ENCODE measurements at places on chromosomes 2 and 18.
A peak's percentile ranks its signal among the peaks of the same experiment; 100 is the strongest.

- DNase-seq, result no peak
Observed at GRCh38 chr18:76463872-76464271, 31.2 kb downstream of the ZNF516 start.

- DNase-seq, result no peak
Observed at GRCh38 chr18:508835-509234, 8.3 kb upstream of the COLEC12 start.

DNA sequence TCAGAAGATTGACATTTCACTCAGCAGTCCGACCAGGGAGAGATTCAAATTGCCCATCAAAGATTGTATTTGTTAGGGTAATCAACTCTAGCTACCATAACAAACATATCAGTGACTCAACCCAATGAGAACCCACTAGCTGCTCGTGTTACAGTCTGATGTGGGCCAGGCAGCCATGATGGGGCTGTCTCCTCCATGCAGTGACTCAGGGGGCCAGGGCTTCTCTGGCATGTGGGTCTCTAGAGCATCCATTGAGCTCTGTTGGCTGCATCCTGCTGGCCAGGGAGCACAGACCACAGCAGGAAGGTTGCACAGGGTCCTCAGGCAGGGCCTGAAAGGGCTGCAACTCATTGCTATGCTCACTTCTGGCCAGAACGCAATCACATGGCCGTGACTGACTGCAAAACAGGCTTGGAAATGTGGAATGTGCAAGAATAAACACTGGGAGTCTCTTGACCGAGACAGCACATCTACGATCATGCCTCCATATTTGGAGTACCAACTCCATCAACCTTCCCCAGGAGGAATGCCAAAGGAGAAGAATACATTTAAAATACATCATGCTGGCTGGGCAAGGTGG is 216.8 kb downstream of the EIPR1 start:
- DNase-seq, result no peak

- DNase-seq, result no peak
Observed at GRCh38 chr2:235144291-235144690, 192.5 kb downstream of the SH3BP4 start.

- no peak for DNase-seq
Observed at GRCh38 chr18:57780318-57780705, 22.8 kb downstream of the ATP8B1 start.

DNA sequence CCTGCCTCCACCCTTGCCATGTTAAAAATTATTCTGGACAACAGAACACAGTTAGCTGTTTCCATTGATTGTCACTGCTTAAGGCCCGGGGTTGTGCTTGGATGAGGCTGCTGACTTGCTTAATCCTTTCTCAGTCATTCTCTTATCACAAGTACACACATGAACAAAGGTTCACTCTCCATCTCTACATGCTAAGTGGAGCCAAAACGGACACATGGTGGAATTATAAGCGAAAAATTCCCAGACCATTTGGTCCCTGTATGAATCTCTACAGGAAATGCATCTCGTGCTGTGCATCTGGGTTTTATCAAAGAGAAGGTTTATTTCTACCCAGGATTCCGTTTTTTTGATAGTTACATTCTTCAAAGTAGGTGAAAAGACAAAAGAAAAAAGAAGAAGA is 177.5 kb upstream of the ETAA1 start:
- no peak for DNase-seq

GRCh38 chr2:241953324-241953928 is 83.9 kb downstream of the RTP5 start:
- DNase-seq, result no peak

- no peak for DNase-seq
Observed at GRCh38 chr18:44826418-44827259, 146.0 kb downstream of the SETBP1 start.

DNA sequence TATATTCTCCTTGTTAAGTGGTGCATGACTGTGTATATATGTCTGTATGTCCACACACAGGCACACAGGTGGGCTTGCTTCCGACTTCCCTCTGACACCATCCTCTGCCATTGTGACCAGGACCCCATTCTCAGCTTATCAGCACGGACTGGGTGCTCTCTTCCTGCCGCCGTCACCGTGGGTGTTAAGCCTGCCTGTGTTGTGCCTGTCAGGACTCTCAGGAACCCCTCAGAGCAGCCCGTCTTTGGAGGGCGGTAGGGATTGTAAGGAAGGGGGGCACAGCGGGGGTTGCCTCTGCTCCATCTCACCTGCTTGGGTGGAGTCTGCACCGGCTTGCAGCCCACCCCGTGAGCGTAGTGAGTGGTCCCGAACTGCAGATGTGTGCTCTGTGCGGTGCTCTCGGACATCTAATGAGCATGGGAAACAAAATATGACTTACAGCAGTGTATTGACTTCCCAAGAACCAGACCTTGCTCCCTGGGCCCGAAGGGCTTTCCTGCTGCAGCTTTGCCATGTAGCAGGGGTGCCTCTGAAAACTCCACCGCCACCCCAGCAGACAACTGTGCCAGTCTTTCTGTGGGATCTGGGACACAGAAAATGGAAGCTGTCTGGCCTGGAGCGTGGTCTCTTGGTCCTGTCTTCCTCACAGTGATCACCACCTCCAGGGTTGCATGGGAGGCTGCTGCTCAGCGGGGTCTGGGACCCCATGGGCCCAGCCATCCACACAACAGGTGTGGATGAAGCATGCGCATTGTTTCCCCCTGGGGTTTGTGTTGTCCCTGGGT is 58.9 kb downstream of the SH3RF3 start:
- no peak for DNase-seq

GRCh38 chr2:12256206-12256605 is 460.5 kb upstream of the TRIB2 start:
- DNase-seq, result no peak

GRCh38 chr2:25309402-25309801 is 32.3 kb downstream of the DNMT3A start:
- peak; percentile 61 for DNase-seq

GRCh38 chr18:66550366-66550765 is 53.5 kb downstream of the CDH19 start:
- DNase-seq, result no peak

DNA sequence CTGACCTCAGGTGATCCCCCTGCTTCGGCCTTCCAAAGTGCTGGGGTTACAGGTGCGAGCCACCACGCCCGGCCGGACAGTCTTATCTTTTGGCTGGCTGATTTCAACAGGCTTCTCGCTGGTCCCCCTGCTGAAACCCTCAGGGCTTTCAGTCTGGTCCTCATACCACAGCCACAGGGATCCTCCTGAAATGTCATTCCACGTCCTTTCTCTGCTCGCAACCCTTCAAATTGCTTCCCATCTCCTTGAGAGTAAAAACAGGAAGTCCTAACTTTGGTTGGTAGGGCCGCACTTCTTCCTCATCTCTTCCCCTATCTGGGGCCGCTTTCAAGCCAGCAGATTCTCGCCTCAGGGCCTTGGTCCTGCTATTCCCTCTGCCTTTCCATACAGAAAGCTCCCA is 1.4 kb upstream of the CAB39 start:
- no peak for DNase-seq

GRCh38 chr2:181578829-181579228 is 78.1 kb downstream of the CERKL start:
- DNase-seq, result no peak

DNA sequence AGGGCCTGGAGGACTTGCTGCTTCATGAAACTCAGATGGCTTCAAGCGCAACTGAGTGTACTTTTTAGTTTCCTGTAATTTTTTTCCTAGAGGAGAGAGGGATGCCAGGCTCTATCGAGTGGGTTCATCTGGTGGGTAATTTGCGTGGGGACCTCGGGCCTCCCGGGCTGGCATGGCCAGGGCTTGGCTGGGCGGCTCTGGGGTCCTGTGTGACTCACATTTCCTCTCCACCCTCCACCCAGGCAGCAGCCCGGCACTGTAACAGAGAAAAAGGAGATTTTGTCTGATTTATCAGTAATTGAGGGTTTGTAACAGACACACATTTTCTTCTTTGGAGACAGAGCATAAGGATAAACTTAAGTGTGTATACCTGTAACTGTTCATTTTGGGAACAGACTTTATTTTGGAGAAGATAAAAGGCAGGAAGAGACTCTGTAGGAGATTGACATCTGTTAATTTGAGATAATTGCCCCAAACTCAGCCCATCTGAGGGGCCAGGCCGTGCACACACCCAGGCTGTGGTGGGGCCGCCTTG is 64.3 kb downstream of the NFATC1 start:
- DNase-seq, result peak; percentile 53

DNA sequence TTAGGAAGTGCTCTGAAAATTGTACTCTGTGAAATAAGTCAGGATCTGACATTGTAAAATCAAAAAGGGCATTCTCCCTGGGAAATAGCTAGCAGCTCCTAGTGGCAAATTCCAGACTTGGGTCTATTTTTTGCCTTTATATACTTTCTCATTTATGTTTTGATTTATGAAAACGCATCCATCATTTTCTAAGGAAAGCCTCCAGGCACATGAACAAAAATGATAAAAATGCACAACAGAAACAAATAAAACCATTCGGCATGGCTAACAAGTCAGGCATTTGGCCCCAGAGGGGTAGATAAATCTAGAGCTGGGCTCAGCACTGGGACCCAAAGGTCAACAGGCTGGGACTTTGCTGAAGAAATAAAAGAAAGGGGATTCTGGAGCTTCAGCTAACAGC is 167.0 kb downstream of the BCL11A start:
- DNase-seq, result no peak

DNA sequence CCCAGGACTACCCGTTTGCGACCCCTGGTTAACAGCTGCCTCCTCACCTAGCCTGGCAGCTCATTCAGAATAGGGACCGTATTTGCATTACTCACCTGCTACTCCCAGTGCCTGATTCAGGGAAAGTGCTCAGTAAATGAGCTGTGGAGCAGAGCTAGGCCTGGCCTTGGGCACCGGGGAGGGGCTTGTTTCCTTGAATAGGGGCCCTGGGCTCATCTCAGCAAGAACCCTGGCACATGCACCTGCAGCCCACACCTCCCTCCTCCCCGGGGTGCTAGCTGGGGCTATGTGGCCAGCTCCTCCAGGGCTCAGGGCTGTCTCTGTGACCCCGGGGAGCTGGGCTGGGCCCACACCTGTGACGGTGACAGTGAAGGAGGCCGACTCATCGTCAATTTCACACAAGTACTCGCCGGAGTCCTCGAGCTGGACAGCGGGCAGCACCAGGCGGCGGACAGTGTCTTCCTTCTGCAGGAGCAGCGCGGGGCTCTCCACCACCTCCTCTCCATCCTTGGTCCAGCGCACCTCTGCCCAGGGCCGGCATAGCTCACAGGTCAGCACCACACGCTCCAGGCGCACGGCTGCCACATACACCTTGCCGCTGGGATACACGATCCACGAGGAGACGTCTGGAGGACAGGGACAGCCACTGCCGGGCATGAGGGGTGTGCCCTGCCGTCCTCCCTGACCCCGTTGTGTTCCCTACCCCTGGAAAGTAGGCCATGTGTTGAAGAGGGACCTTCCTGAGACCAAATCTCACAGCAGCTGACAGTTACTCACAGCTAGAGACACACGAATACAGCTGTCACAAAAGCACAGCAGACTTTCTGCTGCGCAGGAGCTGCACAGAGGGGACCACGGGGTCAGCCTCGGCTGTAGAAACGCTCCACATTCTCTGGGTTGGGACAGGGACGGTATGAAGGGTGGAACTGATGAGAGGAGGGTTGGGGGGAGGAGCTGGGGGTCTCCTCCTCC is 9.0 kb downstream of the OBSL1 start:
- DNase-seq, result no peak

- DNase-seq, result peak; percentile 5
Observed at GRCh38 chr2:187138265-187138664, 289.3 kb upstream of the ZSWIM2 start.

GRCh38 chr18:55275039-55275901 is 312.7 kb downstream of the TCF4 start:
- DNase-seq, result no peak

GRCh38 chr2:212532585-212532984 is 6.0 kb downstream of the ERBB4 start:
- DNase-seq, result no peak

DNA sequence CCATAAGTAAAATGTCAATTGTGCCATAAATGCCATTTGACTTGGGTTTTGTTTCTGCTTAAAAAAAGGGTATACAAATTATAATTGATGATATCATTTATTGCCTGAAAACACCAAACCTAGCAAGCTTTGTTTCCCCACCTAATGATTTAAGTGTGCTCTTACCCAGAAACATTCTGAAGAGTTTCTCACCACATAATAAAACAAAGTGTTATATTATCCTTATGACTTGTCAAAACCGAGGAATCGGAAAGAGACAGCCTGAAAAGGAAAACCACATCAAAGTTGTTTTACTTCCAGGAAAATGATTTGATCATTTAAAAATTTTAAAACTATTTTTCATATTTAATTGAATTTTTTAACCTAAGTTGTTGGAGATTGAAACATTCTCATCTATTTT is 170.5 kb upstream of the SLC39A10 start:
- DNase-seq, result no peak

GRCh38 chr2:101467306-101467705 is 7.6 kb downstream of the RFX8 start:
- no peak for DNase-seq

DNA sequence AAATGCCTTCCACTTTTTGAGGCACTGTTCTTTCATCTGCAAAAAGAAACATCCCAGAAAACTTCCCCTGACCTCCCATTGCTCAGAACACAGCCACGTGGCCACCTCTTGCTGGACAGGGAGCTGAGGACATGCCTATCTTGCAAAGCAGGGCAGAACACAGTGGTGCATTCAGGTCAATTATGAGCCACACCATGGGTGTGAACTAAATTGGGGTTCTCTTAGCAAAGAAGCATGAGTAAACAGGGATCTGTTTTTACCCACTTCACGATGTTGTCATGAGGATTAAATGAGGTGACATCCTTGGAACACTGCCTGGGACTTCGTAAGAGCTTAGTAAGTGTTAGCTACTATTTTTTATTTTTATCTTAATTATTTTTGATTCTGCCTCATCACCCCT is 25.1 kb downstream of the BMP10 start:
- DNase-seq, result no peak

DNA sequence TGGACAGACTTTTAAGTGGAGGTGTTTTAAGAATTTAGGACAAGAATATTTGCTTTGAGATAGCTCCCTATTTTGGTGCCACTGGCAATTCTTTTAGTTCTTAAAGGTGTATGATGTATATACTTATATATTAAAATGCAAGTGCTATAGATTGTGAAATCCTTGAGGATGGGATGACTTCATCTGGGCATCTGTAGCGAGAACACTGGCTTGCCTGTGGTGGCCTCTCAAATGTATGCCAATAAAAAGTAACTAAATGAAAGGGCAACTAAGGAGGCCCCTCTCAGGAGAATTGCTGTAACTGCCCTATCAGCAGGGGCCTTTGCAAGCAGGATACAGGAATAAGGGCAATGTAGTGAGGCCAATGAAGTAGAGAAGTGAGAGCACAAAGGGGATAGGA is 2.6 kb upstream of the THUMPD2 start:
- no peak for DNase-seq

GRCh38 chr2:1656961-1657841 is 87.1 kb downstream of the PXDN start:
- no peak for DNase-seq
